ENCODE measurements at places on chromosomes 7 and 10.

DNA sequence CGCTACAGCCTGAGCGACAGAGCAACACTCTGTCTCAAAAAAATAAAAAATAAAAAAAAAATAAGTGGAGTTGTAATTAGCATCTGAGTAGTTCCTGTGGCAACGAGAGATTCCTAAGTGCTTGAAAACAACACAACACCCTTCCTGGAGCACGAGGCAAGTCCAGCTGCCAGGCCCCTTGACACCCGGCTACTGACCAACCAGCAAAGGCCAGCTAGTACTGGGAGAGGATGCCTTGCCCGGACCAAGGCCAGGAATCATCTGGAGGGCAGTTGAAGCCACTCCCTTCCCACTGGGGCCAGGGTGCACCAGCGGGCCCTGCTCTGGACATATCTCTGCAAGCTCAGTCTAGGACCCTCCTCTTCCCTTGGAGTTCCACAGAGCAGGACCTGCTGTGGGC lies 536 bp downstream of the C10orf105 start:
- H3K4me1 ChIP-seq = peaks cover 10% of the 10 kb centered on the region
- H3K27me3 ChIP-seq = no peaks in the 10 kb centered on the region
- DNase-seq = no peak
- no peak overlapping the region for H3K27ac ChIP-seq
- no peak overlapping the region for H3K4me3 ChIP-seq

- H3K36me3 ChIP-seq = no peaks in the 10 kb centered on the region
- H3K27ac ChIP-seq = no peak overlapping the region
- no peak for DNase-seq
- H3K27me3 ChIP-seq = no peaks in the 10 kb centered on the region
Measured at GRCh38 chr10:46079831-46080585, 33.9 kb upstream of the MSMB start.

DNA sequence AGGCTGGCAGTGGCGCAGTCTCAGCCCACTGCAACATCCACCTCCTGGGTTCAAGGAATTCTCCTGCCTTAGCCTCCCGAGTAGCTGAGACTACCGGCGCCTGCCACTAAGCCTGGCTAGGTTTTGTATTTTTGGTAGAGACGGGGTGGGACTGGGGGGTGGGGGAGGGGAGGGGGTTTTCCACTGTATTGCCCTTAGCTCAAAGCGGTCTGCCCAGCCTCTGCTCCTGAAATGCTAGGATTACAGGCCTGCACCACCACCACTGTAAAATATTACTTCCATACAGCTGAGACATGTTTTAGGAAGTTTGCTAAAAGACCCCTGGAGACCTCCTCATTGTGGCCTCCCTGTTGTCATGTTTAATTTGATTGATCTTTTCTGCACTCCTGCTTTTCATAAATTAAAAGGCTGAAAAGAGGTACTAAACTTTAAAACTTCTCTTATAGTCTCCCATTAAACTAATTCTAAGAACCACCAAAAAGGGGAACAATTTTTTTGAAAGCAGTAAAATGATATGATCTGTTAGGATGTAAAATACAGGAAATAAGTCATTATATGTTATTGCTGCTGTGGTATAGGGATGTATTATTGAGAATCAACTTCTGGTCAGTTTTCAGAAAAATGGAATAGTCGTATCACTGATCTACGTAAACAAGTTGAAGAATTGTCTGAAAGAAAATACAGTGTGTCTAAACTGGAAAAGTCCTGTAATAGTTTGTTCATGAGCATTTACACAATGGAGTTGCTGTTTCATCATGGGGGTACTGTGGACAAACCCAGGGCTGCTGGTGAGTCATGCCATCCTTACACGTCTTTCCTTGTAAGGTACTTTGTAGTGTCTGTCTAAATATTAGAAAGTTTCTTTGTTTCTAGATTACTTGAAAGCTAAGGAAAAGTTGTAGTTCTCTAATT lies 72.9 kb upstream of the TMEM248 start:
- DNase-seq = no peak
- no peaks in the 10 kb centered on the region for H3K36me3 ChIP-seq
- H3K4me3 ChIP-seq = no peak overlapping the region
- H3K27me3 ChIP-seq = no peaks in the 10 kb centered on the region

- DNase-seq = no peak
- no peak overlapping the region for H3K27ac ChIP-seq
- H3K4me1 ChIP-seq = no peaks in the 10 kb centered on the region
Measured at GRCh38 chr7:33982425-33982786, 77.1 kb downstream of the BMPER start.
